ENCODE measurements at places on chromosomes 12 and 14.

DNA sequence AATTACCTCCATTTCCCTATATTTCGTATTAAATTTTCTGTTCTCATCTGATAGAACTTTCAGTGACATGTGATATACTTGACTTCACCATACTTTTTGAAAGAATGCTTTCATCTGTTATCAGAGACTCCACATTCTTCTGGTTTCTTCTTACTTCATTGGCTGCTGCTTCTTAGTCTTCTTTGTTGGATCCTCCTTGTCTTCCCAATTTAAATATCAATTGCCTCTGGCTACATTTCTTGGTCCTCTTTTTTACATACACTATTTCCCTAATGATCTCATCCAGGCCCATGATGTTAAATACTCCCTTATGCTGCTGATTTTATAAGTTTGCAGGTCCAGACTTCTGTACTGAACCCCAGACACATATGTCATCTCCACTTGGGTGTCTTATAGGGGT, 22.0 kb downstream of the OR5AU1 start:
- no peaks in the 10 kb centered on the region for H3K36me3 ChIP-seq
- DNase-seq, result no peak
- no peaks in the 10 kb centered on the region for H3K4me1 ChIP-seq
- H3K4me3 ChIP-seq, result no peak overlapping the region

GRCh38 chr14:79175671-79176070, 1005.5 kb downstream of the NRXN3 start:
- H3K4me1 ChIP-seq, result no peaks in the 10 kb centered on the region
- no peak for DNase-seq
- H3K27ac ChIP-seq, result no peak overlapping the region
- H3K4me3 ChIP-seq, result no peak overlapping the region
- H3K36me3 ChIP-seq, result no peaks in the 10 kb centered on the region

DNA sequence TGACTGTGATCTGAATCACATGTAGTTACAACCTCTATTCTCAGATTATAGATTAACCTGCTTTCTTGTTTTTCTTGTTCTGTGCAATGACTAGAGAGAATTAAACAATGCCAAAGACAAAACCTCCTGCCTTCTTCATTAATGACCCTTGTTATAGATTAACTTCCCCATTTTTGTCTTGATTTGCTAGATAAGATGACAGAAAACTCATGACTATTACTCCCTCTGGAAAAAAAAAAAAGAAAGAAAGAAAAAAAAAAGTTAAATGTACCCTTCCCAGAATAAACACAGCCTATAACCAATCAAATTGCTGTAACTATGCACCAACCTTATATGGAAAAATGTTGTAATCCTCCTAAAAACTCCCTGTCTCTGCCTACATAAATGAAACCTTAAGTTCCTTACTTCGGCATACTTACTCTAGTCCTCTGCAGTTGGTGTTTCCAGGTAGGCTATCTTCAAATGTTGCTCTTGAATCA, 41.1 kb upstream of the PCED1B start:
- no peaks in the 10 kb centered on the region for H3K36me3 ChIP-seq
- no peak for DNase-seq
- no peaks in the 10 kb centered on the region for H3K27me3 ChIP-seq
- no peak overlapping the region for H3K4me3 ChIP-seq
- H3K4me1 ChIP-seq, result peaks cover 28% of the 10 kb centered on the region
- H3K27ac ChIP-seq, result no peak overlapping the region

DNA sequence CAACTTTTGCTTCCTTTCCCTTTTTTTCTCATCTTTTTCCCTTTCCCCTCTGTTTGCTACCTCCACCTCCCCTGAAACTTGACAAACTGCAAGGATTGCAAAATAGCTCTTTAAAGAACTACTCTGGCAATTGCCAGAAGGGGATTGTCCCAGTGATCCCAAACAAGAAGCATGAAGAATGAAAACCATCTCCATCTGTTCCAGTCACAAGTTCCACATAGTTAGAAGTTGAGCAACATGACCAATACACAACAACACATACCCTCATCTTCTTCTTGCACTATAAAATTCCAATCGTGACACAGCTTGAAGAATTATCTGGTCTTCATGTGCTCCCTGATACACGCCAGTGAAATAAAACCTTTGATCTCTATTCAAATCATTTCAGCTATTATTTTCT, 93.7 kb upstream of the USP15 start:
- H3K27ac ChIP-seq, result no peak overlapping the region
- H3K4me3 ChIP-seq, result no peak overlapping the region
- H3K27me3 ChIP-seq, result no peaks in the 10 kb centered on the region
- no peaks in the 10 kb centered on the region for H3K36me3 ChIP-seq
- no peak for DNase-seq
- peaks cover 10% of the 10 kb centered on the region for H3K4me1 ChIP-seq

DNA sequence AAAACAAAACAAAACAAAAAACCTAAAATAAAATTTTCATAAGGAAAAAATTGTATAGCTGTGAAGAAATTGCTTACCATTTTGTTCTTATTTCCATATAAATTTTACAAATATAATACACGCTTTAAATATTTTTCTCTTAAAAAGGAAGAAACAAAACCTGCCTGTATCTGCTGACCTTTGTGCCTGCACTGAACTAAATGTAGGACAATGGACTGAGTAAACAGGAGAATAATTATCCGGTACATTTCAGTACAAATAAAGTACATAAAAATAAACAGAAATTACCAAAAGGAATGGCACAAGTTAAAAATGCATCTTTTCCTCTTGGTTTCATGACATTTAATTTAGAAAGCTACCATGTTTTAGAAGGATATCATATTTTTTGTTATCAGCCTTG, 112.3 kb downstream of the DNAI7 start:
- no peak overlapping the region for H3K27ac ChIP-seq
- H3K4me1 ChIP-seq, result peaks cover 5% of the 10 kb centered on the region
- H3K27me3 ChIP-seq, result no peaks in the 10 kb centered on the region

GRCh38 chr12:121957861-121958515, 39.6 kb downstream of the CFAP251 start:
- no peak overlapping the region for H3K4me3 ChIP-seq
- no peak overlapping the region for H3K27ac ChIP-seq
- no peaks in the 10 kb centered on the region for H3K36me3 ChIP-seq
- no peak for DNase-seq
- H3K27me3 ChIP-seq, result no peaks in the 10 kb centered on the region
- H3K4me1 ChIP-seq, result no peaks in the 10 kb centered on the region

GRCh38 chr14:24172871-24173281, 996 bp downstream of the REC8 start:
- H3K4me3 ChIP-seq, result no peak overlapping the region
- DNase-seq, result no peak
- no peak overlapping the region for H3K27ac ChIP-seq
- H3K36me3 ChIP-seq, result peaks cover 18% of the 10 kb centered on the region
- H3K27me3 ChIP-seq, result no peaks in the 10 kb centered on the region
